ENCODE measurements at places on chromosomes 1 and 21.

DNA sequence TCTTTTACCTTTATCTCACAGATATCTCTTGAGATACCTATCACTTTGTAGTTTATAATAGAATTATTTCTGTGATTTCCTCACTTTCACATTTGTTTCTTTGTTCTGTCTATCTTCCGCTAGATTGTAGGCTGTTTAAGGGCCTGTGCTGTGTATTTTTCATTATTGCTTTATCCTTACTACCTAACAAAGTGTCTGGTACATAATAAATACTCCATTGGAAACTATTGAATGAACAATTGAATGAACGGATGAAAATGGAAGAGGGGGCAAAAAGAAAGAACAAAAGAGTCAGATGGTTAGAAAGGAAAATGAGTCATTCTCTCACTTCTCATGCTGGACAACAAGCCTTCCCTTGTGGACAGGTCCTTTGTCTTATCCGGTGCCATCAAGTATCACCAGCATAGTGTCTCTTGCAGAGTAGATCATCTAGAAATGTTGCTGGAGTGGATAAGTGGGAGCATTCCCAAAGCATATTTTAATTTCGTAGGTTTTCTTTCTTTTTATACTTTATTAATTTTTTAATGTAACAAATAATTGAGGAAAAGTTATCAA, 159.8 kb downstream of the NEK7 start:
- DNase-seq, result no peak

DNA sequence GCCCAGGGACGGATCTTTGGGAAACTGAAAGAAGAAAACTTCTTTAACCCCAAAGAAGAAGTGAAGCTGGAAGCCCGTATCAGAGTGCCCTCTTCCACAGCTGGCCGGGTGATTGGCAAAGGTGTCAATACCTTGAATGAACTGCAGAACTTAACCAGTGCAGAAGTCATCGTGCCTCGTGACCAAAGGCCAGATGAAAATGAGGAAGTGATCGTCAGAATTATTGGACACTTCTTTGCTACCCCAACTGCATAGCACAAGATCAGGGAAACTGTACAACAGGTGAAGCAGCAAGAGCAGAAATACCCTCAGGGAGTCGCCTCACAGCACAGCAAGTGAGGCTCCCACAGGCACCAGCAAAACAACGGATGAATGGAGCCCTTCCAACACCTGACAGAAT, 114.0 kb downstream of the NBPF12 start:
- no peak for DNase-seq

DNA sequence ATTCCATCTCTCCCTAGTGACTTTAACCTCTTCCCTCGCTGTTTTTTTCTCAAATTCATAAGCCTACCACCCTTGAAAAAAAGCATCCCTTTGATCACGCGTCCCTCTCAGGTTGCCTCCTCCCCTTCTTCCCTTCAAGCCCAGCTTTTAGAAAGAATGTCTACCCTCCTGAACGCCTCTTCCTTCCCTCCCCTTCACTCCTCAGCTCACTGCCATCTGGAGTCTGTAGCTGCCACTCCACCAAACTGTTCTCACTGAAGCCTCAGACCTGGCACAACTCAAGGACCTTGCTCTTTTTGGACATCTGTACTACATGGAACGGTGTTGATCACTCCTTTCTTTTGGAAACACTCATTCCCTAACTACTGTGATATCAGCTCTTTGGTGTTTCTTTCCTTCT, 80.6 kb downstream of the SLC25A24 start:
- DNase-seq, result no peak

- no peak for DNase-seq
Measured at GRCh38 chr1:50419907-50420677, 3.2 kb downstream of the DMRTA2 start.

GRCh38 chr1:113178522-113178921, 105.5 kb downstream of the LRIG2 start:
- no peak for DNase-seq

Measured in activated T-helper 1 cell treated with anti-CD3 and anti-CD28 coated beads, Interleukin-2, amount 50 U/mL, for 16 hours (primary cell).